GM12891 (cell line): ENCODE measurements at places on chromosomes 11 and 22.

GRCh38 chr11:10325277-10326011, 20.6 kb downstream of the ADM start:
- DNase-seq, result no peak

DNA sequence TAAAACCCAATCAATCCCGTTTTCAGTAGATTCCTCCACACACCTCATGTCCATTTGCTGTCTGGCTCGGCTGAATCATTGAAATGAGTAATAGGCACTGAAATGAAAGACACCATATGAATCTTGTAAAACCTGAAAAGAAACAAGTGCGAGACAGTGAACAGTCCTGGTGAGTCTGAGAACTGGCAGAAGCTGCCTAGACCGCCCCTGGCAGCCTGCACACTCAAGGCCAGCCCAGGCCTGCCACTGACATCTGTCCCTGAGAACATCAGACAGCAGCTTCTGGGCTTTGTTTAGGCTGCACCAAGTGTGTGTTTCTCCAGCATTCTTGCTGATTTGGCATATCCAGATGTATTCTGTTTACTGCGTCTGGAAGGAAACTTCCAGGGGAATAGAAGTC, 44.8 kb downstream of the ENDOD1 start:
- no peak for DNase-seq

DNA sequence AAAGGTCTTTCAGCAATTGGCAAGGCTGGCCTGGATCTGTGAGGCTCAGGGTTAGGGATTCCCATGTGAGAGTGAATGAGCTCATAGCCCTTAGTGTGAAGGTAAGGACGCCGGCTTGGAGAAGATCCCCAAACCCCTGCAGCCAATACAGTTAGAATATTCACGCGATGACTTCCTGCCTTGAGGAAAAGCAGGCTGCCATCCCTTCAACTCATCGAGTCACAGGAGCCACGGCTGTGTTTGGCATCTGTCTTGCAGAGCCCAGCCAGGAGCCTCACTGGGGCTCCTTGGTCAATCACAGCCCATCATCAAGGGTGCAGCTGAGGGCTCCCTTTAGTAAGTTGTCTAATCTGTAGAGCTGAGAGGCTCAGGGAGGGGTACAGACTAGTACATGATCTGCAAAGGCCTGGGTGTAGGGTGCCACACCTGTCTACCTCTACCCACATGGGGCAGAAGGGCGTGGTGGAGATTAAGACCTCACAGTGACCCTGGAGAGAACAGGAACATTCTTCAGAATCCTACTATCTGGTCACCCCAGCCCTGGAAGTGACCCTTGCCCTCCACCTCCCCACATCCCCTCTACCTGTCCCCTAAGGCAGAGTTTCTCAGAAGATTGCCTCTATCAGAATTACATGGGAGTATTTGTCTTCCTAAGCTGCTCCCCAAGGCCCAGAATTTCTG, 18.5 kb downstream of the IL10RA start:
- DNase-seq, result no peak

DNA sequence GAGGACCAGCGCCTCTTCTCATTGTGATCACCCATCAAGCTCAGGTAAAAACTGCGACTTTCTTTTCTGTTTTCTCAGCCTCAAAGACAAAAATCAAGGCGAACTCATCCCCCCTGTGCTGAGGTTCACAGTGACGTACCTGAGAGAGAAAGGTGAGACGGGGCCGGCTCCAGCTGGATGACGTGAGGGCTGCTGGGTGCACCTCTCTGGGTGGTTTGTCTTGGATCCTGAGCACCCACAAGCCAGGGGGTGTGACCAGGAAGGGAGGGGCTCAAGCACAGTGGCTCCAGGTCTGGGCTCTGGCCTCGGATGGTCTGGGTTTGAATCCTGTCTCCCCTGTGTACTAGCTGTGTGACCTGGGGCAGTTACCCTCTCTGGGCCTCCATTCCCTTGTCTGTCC, 92.8 kb downstream of the ARHGAP8 start:
- DNase-seq, result no peak

DNA sequence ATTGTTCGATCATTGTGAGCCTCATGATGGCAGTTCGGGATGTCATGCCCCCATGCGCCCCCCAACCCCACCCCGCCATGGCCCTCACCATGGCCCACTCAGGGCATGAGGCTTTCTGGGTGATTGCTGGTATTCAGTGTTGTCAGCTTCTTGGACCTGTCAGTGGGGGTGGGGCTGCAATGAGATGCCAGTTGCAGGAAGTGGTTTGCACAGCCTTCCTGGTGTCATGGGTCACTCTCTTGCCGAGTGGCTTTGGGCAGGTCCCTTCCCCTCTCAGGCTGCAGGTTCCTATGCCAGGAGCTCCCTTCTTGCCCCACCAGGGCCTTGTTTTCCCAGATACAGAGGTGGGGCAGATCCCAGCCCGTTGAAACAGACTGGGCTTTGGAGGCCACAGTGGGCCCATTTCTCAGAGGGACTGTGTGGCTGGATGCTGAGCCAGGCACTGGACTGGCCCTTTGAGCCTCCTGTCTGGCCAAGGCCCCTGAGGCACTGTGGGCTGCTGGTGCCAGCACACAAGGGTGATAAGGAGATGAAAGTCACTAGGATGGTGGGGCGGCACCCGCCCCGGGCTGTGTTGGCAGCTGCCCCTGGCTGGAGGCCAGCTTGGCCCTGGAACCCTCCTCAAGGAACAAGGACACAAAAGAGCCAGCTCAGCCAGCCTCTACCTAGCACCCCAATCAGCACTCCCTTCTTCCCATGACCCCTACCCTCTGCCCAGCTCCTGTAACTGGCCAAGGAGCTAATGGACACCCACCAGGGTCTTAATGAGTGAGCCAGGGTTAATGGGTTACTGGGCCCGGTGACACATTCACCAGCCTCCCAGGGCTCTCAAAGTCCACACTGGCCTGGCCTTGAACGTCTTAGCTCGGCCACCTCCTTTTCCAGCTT, 1.5 kb upstream of the GGT1 start:
- DNase-seq, result no peak

GRCh38 chr11:119685111-119685746, 43.8 kb downstream of the NECTIN1 start:
- no peak for DNase-seq

- no peak for DNase-seq
These were observed 1718.4 kb downstream of the LRRC4C start for GRCh38 chr11:39741066-39741465.

DNA sequence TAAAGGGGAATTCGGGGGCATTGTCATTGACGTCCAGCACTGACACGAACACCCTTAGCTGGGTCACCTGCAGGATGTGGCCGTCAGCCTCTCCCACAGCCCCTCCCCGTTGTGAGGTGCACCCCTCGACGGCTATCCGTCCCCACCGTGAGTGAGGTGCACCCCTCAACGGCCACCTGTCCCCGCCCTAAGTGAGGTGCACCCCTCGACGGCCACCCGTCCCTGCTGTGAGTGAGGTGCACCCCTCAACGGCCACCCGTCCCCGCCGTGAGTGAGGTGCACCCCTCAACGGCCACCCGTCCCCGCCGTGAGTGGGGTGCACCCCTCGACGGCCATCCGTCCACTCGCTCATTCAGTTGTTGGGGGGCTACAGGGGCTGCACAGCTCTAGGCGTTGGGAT, 2.9 kb downstream of the CDHR5 start:
- no peak for DNase-seq
